ENCODE measurements at places on chromosomes 11 and 22.

DNA sequence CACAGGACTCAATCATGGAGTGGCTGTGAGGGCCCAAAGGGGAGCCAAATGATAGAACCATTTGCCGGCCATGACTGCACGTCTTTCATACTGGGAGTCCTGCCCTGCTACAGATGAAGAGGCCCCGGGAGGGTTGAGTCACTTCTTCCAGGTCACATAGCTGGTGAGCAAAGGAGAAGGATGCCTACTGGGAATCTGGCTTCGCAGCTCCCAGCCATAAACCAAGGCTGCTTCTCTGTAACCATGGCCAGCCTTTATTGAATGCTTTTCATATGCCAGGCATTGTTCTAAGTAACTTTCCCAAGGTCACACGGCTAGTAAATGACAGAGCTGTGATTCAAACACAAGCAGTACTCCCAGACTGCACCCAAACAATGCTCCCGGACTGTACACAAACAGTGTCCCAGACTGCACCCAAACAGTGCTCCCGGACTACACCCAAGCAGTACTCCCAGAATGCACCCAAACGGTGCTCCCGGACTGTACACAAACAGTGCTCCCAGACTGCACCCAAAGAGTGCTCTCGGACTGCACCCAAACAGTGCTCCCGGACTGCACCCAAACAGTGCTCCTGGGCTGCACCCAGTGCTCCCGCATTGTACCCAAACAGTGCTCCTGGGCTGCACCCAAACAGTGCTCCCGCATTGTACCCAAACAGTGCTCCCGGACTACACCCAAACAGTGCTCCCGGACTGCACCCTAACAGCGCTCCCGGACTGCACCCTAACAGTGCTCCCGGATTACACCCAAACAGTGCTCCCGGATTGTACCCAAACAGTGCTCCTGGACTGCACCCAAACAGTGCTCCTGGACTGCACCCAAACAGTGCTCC is 89.8 kb downstream of the FBXO7 start:
- no peak for DNase-seq

DNA sequence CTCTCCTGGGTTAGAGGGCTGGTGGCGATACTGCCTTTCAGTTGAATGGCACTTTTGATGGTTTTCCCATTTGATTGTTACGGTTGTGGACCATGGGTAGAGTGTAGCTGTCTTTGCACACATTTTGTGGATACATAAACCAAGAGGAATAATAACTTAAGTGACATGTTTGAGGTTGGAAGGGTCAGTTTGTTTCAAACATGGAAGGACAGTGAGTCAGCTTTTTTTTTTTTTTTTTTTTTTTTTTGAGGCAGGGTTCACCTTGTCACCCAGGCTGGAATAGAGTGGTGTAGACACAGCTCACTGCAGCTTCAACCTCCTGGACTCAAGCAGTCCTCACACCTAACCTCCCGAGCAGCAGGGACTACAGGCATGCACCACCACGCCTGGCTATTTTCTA is 41.1 kb downstream of the PPFIA1 start:
- no peak for DNase-seq

GRCh38 chr11:85464283-85464682 is 162.9 kb downstream of the DLG2 start:
- DNase-seq, result no peak

GRCh38 chr11:115699733-115700132 is 195.5 kb upstream of the CADM1 start:
- no peak for DNase-seq

DNA sequence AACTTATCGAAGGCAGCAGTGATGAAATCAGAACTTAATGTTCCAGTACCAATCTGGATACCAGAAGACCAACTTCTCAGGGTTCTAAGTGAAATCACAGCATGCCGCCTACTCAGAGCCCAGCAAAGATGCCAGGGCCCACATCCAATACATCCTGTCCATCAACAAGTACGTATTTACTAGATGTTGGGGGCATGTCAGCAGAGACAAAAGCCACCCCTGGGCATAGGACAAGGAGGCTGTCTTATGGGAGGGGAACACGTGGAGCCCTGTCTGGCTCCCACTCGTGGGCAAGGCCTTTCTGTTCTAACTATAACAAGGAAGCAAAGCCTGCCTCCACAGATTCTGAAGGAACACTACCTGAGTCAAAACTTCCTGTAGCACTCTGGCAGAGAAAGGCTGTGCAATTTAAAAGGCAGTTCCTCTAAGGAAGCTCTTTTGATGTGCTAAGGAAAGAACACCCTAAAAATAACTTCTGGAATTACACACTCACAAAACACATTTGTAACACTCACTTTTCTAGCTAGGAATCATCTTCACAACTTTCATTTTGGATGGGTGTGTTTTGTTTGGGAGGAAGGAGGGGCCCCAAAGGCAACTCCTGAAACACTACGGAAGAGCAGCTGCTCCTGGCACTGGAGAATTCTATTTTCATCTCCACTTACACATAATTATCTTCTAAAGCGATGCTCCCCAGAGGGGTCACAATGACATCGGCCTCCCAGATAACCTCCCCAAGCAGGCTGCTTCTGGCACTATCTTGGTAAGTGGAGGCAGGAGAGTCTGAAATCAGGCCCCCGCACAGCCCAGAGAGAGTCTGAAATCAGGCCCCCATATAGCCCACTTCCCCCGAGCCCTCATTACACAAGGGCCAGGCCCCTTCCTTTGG is 14.2 kb downstream of the SMCO4 start:
- no peak for DNase-seq

DNA sequence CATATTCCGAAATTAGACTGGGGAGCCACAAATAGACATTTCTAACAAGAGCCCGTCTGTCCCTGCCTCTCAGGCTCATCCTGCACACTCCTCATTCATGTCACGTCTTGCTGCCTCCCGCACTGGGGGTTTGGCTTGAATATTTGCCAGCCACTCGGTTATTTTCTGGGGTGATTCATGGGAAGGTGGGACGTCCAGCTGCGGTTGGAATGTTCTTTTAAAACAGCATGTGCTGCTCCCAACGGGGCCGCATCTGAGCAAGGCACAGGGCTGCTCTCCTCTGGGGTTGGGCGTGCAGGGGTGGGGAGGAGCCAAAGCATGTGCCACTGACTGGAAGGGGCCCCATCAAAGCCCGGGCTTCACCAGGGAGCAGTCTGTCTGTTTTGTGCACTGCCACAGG is 25.9 kb upstream of the SLC5A4 start:
- no peak for DNase-seq

DNA sequence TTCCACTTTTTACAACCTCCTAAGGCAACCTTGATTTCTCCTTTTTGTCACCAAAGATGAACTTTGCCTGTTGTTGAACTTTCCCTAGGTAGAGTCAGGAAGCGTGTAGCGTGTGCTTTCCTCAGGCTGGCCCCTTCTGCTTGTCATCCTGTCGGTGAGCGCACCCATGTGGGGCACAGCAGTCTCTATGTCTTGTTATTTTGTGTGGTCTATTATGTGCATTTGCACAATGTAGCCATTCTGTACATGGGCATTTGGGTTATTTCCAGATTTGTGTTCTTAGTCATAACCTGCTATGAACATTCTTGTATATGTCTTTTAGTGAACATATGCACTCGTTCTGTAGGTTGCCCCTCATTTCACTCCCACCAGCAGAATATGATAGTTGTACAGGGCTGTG is 34.9 kb downstream of the CABIN1 start:
- no peak for DNase-seq

DNA sequence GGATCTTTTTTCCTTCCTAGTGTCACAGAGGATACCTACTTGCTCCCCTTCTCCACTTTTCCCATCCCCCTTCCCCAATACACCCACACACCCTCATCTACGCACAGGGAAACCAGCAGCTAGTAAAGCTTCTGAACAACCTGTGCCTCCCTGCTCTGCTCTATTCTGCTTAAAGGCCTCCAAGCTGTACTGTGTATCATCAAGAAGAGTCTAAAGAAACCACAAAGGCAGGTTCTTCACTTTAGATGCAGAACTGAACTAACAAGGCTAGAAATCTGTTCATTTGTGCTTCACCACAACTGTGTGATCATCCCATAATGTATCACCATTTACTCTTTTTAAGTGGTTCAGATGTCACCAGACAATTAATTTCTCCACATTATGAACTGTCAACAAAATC is 132.5 kb downstream of the SGSM3 start:
- no peak for DNase-seq

- DNase-seq, result no peak
These were observed 789 bp upstream of the FAM111A start for GRCh38 chr11:59141673-59142460.

DNA sequence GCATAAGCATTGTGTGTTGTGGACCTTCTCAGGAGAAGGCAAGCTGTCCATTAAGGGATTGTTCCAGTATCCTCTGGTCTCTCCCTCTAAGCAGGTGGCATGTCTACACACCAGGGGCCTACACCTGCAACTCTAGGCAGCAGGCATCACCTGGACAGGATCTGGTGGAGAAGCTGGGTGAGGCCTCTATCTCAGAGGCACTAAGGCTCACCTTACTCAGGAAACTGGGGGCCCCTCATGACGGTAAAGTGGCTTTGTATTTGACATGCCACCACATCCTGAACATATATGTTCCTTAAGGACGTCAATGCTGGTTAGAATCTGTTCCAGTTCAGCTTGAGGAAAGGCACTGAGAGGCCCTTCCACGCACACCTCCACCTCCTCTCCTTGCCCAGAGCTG is 891.3 kb downstream of the OPCML start:
- DNase-seq, result no peak

GRCh38 chr11:123682696-123683410 is 28.4 kb upstream of the SCN3B start:
- no peak for DNase-seq

DNA sequence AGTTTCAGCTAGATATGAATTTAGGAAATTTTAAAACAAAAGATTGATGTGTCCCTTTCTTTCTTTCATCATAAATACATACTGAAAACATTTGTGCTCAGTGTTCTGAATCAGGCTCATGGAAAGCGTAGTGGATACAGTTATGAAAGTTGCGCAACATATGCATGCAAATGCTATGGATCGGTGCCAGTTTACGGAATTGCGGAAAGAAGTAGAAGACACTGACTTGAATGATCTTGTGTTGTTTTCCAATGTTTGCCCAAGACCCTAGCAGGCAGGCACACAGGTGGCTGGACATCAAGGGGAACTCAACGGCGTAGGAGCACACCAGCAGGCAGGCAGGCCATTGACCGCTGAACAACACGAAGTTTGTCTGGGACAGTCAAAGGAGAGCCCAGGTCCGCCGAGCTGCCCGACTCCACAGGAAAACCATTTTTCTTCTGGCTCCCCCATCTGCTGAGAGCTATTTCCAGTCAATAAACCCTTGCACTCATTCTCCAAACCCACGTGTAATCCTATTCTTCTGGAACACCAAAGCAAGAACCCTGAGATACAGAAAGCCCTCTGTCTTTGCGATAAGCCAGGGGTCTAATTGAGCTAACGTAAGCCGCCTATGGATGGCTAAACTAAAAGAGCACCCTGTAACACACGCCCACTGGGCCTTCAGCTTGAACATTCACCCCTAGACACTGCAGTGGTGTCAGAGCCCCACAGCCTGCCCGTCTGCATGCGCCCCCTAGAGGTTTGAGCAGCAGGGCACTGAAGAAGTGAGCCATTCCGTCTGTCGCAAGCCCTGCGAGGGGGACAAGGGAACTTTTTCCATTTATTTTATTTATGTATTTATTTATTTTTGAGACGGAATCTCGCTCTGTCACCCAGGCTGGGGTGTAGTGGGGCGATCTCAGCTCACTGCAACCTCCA is 7.4 kb upstream of the BIRC3 start:
- DNase-seq, result no peak

DNA sequence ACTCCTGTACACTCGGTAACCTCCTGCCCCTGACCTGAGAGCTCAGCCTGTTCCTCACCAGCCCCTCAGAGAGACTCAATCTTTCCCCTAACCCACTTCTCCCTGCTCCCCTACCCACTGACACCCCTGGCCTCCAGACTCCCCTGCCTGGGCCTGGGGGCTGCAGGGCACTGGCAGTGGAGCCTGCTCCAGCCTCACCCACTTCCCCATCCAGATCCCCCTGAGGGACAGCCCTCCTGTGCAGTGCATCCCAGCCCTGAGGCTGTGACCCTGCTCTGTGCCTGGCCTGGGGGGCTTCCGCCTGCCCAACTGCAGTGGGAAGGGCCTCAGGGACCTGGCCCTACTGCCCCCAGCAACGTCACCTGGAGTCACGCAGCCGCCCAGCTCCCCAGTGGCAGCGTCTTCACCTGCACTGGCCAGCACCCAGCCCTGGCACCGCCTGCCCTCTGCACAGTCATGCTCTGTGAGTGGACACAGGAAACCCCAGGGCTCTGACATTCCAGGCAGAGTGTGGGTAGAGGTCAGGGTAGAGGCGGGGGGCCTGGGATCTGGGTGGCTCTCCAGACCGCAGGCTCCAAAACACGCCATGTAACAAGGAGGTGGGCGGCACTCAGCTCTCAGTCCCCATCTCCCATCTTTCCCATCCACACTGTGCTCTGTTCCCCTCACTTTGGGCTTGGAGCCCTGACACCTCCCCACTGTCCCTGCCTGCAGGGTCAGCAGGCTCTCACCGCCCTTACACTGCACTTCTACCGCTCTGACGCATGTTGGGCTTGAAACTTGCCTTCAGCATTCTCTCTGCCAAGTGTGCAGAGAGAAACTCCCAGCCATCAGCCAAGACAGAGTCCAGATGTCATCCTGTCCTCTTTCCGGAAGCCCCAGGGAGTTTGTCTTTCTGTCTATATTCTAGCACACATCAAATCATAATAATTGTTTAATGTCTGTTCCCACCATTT is 5.1 kb downstream of the VSIG10L2 start:
- no peak for DNase-seq

DNA sequence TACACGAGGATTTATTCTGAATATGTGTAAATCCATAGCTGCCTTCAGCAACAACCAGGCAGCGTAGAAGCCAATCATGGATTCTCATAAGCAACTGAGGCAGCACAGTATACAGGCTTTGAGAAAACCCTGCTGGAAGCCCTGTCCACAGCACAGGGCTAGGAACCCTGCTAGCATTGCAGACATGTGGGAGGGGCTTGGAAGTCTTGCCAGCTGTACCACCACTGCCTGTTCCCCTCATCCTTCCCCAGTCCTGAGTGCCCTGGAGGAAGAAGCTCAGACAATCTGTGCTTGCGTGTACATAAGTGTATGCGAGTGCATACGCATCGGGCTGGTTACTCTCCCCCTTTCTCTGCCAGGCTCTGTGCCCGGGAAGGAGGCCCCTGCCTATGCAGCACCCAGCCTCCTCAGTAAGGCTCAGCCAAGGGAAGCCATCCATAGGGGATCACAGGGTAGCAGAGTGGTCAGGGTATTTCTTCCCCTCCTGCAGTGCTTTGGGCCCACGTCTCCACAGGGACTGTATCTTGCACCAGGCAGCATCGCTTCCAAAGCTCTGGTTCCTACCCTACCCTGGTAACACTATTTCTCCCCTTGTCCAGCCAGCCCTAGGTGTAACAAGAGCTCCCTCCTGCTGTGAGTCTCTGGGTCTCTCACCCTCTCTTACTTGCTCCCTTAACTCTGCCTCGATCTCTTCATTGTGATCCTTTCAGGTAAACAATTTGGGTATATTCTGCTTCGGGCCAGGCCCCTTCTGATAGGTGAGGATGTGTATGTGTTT is 90.5 kb downstream of the GALNT18 start:
- DNase-seq, result no peak
